ENCODE measurements at places on chromosomes 3 and 15.

DNA sequence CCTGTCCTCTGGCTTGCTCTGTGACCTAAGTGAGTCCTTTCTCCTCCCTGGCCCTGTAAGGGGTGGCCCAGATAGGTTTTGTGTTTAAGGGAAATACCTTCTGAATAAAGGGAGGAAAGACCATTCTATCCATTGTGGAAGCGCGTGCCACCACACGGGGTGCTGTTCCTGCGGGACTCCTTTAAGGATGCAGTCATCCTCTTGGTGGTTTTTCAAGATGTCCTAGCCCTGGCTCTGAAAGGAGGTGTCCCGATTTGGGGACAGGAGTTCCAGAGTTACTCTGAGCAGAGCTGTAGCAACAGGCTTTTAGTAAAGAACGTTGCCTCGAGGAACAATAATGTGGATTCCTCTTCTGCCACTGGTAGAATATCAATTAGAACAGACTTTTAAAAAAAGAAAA, 9.6 kb downstream of the SLC6A6 start:
- no peak overlapping the region for H3K4me3 ChIP-seq
- H3K4me1 ChIP-seq, result peaks cover 32% of the 10 kb centered on the region
- no peak for ATAC-seq
- no peaks in the 10 kb centered on the region for H3K27me3 ChIP-seq
- H3K36me3 ChIP-seq, result peaks cover 87% of the 10 kb centered on the region

GRCh38 chr3:58518291-58518789, 18.6 kb downstream of the ACOX2 start:
- no peaks in the 10 kb centered on the region for H3K4me1 ChIP-seq
- H3K27me3 ChIP-seq, result no peaks in the 10 kb centered on the region
- no peak overlapping the region for H3K4me3 ChIP-seq
- no peak for ATAC-seq
- H3K27ac ChIP-seq, result no peak overlapping the region
- no peaks in the 10 kb centered on the region for H3K36me3 ChIP-seq

DNA sequence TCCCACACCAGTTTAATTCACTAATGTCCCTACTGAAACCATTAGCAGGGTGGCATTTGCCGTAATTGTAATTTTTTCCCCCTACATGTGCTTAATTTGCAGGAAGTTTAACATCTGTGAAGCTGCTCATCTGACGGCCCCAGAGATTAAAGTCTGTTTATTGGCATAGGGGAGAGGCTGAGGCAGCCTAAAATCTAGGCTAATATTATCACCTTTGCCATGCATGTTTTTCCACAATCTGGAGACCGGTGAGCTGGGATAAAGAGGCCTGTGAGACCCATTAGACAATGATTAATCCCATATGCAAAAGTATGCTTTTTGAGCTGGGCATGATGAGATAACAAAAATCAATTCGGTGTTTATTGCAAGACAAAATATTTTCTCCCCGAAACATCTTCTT, 561.2 kb upstream of the ALCAM start:
- no peak for ATAC-seq
- H3K27ac ChIP-seq, result no peak overlapping the region
- H3K36me3 ChIP-seq, result no peaks in the 10 kb centered on the region

- H3K27me3 ChIP-seq, result no peaks in the 10 kb centered on the region
- H3K36me3 ChIP-seq, result peaks cover 52% of the 10 kb centered on the region
- ATAC-seq, result peak; percentile 79
- H3K4me3 ChIP-seq, result peak overlapping the region; percentile 88
- H3K27ac ChIP-seq, result peak overlapping the region; percentile 99
These were observed 21.4 kb upstream of the ZBED2 start for GRCh38 chr3:111616417-111617105.

GRCh38 chr3:157626817-157627216, 123.6 kb upstream of the VEPH1 start:
- no peak for ATAC-seq
- H3K4me1 ChIP-seq, result no peaks in the 10 kb centered on the region
- no peak overlapping the region for H3K4me3 ChIP-seq

- no peak for ATAC-seq
- peaks cover 6% of the 10 kb centered on the region for H3K4me1 ChIP-seq
- H3K4me3 ChIP-seq, result no peak overlapping the region
- no peaks in the 10 kb centered on the region for H3K27me3 ChIP-seq
- no peaks in the 10 kb centered on the region for H3K36me3 ChIP-seq
These were observed 150.8 kb downstream of the LEKR1 start for GRCh38 chr3:156976933-156977332.

DNA sequence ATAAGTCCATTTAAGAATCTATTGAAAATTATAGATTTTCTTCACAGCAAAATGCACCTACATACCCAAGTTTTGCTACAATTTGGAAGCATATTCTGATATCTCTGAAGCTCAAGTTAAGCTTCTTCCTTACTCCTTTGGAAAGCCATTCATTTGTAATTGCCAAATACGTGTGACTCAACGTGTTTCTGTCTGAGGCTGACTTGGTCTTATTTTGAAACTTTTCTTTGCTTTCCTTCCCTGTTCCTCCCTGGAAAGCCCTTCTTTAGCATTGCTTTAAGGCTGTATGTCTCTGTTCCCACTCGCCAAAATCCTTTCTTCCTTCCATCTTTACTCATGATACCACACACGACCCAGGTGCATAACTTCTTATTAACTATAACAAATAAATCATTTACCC, 232.0 kb downstream of the ZBBX start:
- no peak overlapping the region for H3K27ac ChIP-seq
- H3K4me1 ChIP-seq, result no peaks in the 10 kb centered on the region
- H3K36me3 ChIP-seq, result no peaks in the 10 kb centered on the region
- no peaks in the 10 kb centered on the region for H3K27me3 ChIP-seq
- no peak for ATAC-seq

DNA sequence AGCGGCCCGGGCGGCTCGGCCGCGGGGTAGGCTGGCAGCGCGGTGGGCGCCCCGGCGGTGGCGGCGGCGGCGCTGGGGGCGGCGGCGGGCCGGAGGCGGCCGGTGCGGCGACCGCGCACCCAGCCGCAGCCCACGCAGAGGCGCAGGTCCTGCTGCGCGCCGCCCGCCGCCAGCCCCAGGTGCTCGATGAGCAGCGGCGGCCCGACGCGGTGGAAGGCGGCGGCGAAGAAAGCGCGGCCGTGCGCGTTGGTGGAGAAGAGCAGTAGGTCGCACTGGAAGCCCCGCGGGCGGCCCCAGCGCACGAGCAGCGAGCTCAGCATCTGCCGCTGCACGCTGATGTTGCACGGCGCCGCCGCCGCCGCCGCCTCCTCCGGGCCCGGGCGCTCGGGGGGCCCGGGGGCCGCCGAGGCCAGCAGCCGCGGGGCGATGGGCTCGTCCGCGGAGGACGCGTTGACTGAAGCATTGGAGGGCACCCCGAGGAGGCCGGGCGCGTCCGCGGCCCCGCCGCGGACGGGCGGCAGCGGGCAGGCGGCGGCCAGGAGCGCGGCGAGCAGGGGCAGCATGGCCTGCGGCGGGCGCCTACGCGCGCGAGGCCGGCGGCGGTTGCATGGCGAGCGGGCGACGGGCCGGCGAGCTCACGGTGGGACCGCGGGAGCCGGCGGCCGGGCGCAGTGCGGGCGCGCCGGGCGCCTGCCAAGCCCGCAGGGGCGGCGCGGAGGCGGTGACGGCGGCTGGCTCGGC, 452 bp downstream of the TMEM158 start:
- H3K4me1 ChIP-seq, result peaks cover 8% of the 10 kb centered on the region
- H3K36me3 ChIP-seq, result no peaks in the 10 kb centered on the region
- no peak overlapping the region for H3K27ac ChIP-seq
- ATAC-seq, result peak; percentile 49
- H3K27me3 ChIP-seq, result peaks cover 67% of the 10 kb centered on the region

- H3K4me3 ChIP-seq, result no peak overlapping the region
- no peaks in the 10 kb centered on the region for H3K27me3 ChIP-seq
- H3K4me1 ChIP-seq, result no peaks in the 10 kb centered on the region
- peak; percentile 37 for ATAC-seq
- H3K36me3 ChIP-seq, result peaks cover 93% of the 10 kb centered on the region
- peak overlapping the region; percentile 49 for H3K27ac ChIP-seq
These were observed 93.9 kb downstream of the RBPMS2 start for GRCh38 chr15:64681424-64682024.

GRCh38 chr3:49469037-49469935, 781 bp upstream of the DAG1 start:
- no peaks in the 10 kb centered on the region for H3K27me3 ChIP-seq
- no peak for ATAC-seq
- H3K36me3 ChIP-seq, result peaks cover 7% of the 10 kb centered on the region
- H3K4me1 ChIP-seq, result peaks cover 20% of the 10 kb centered on the region
- H3K27ac ChIP-seq, result peak overlapping the region; percentile 89

DNA sequence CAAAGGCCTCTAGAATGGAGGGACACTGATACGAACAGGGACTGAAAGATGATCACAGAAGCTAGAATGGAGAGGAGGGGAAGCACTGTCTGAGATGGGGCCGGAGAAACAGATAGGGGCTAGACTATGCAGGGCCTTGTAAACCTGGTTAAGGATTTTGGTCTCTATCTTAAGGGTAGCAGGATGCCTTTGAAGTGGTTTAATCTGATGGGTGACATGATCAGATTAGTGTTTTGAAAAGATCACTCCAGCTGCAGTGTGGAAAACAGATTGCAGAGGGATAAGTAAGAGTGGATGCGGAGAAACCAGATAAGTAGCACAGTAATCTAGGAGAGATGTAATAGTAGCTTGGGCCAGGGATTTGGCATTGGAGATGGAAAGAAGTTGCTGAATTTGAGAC, 108.1 kb downstream of the RSRC1 start:
- H3K4me1 ChIP-seq, result peaks cover 4% of the 10 kb centered on the region
- H3K36me3 ChIP-seq, result peaks cover under 1% of the 10 kb centered on the region
- H3K4me3 ChIP-seq, result no peak overlapping the region
- no peak overlapping the region for H3K27ac ChIP-seq
- no peak for ATAC-seq
- no peaks in the 10 kb centered on the region for H3K27me3 ChIP-seq

GRCh38 chr15:100759106-100759505, 120.5 kb upstream of the ALDH1A3 start:
- no peaks in the 10 kb centered on the region for H3K36me3 ChIP-seq
- H3K4me3 ChIP-seq, result no peak overlapping the region
- H3K27me3 ChIP-seq, result peaks cover 36% of the 10 kb centered on the region
- H3K4me1 ChIP-seq, result no peaks in the 10 kb centered on the region
- ATAC-seq, result no peak

- H3K36me3 ChIP-seq, result no peaks in the 10 kb centered on the region
- peaks cover 18% of the 10 kb centered on the region for H3K27me3 ChIP-seq
- no peak overlapping the region for H3K4me3 ChIP-seq
- ATAC-seq, result no peak
- H3K4me1 ChIP-seq, result no peaks in the 10 kb centered on the region
These were observed 34.9 kb upstream of the MEIS2 start for GRCh38 chr15:37135225-37135624.

GRCh38 chr3:50154840-50155490, at the start of gene SEMA3F:
SEMA3F (plus strand) TSS chr3:50155324; CDS start chr3:50159623, 4,299 bp downstream.
- H3K4me1 ChIP-seq, result no peaks in the 10 kb centered on the region
- peaks cover 29% of the 10 kb centered on the region for H3K27me3 ChIP-seq
- H3K27ac ChIP-seq, result no peak within 1 kb of the TSS
- ATAC-seq, result peak; percentile 95
- no peaks in the 10 kb centered on the region for H3K36me3 ChIP-seq
- H3K4me3 ChIP-seq, result peak within 1 kb of the TSS; percentile 71

- no peak overlapping the region for H3K4me3 ChIP-seq
- no peak for ATAC-seq
- no peak overlapping the region for H3K27ac ChIP-seq
- no peaks in the 10 kb centered on the region for H3K27me3 ChIP-seq
- H3K4me1 ChIP-seq, result peaks cover 6% of the 10 kb centered on the region
These were observed 151.7 kb downstream of the MCTP2 start for GRCh38 chr15:94383041-94383440.

DNA sequence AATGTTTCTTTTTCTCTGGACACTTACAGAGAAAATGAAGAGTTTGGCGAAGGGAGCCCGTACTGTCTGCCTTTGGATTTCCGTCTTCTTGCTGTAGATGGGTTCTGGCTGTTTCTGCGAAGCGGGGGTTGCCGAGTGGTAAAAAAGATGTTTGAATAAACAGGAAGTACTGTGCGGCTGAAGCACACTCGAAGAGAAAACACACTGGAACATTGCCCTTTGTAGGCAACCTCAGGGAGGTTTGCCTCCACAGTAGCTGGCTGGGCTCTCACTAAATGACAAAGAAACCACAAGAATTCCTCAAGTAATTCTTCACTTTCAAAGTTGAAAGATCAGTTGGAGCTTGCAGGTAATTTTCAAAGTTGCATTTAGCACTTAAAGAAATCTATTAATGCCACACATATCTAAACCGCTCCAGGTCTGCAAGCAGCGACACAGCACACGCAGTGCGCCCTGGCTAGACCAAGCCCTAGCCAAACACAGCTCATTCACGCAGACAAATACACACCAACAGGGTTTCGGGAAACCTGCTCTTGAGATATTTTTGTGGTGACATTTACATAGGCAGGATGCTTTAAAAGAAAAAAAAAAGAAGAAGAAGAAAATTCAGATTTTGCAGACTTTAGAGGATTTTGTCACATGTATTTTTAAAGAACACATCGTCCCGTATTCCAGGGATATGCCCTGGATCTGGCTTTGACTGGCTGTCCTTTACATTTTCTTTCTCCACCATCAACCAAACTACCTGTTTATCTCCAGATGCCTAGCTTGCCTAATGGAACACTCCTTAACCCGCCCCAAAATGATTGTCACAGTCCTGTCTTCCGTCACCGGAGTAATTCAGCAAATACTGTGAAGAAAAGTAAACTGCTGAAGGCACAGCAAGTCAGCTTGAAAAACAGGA, 452.8 kb downstream of the FOXP1 start:
- H3K27me3 ChIP-seq, result no peaks in the 10 kb centered on the region
- H3K36me3 ChIP-seq, result peaks cover 39% of the 10 kb centered on the region
- peaks cover 37% of the 10 kb centered on the region for H3K4me1 ChIP-seq
- peak overlapping the region; percentile 96 for H3K4me3 ChIP-seq
- peak; percentile 69 for ATAC-seq

- H3K4me3 ChIP-seq, result no peak overlapping the region
- H3K36me3 ChIP-seq, result no peaks in the 10 kb centered on the region
- H3K27ac ChIP-seq, result no peak overlapping the region
- H3K27me3 ChIP-seq, result peaks cover 11% of the 10 kb centered on the region
- ATAC-seq, result no peak
- H3K4me1 ChIP-seq, result no peaks in the 10 kb centered on the region
These were observed 10.1 kb downstream of the BCL2L10 start for GRCh38 chr15:52102463-52102862.

DNA sequence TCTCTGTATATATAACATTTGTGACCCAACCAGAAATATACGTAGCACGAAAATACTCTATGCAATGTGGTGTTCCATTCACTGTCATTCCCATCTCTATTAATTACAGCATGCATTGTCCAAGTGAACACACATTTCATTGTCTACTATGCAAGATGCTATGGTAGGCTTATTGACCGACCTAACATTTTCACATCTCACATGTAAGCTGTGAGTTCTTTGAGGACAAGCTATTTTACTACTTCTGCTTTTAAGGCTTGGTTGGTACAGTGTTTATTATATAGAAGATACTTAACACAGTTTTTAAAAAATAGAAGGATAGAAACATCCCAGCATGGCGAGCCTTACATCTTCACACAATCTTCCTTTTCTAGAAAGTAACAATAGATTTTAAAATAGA, 164.4 kb downstream of the KLHL25 start:
- no peak overlapping the region for H3K27ac ChIP-seq
- H3K4me1 ChIP-seq, result peaks cover 32% of the 10 kb centered on the region
- H3K4me3 ChIP-seq, result no peak overlapping the region
- peaks cover 61% of the 10 kb centered on the region for H3K36me3 ChIP-seq

GRCh38 chr15:33724321-33725036, 243.8 kb upstream of the CHRM5 start:
- peaks cover 5% of the 10 kb centered on the region for H3K27me3 ChIP-seq
- no peak overlapping the region for H3K4me3 ChIP-seq
- no peaks in the 10 kb centered on the region for H3K4me1 ChIP-seq
- no peak overlapping the region for H3K27ac ChIP-seq
- ATAC-seq, result no peak

GRCh38 chr15:29936353-29937049, 114.2 kb upstream of the TJP1 start:
- peaks cover 24% of the 10 kb centered on the region for H3K27me3 ChIP-seq
- no peak overlapping the region for H3K27ac ChIP-seq
- no peaks in the 10 kb centered on the region for H3K4me1 ChIP-seq
- H3K4me3 ChIP-seq, result no peak overlapping the region

All from activated T-helper 17 cell treated with anti-CD3 and anti-CD28 coated beads, Interleukin-2, amount 50 U/mL, for 72 hours (primary cell).